Left ventricle myocardium inferior (tissue), 1 donor: ENCODE measurements at places on chromosomes 5 and 9. TPM values are rescaled to one million over a fixed set of nuclear protein-coding genes. Genes with fewer than 3 reads are reported as not detected.

DNA sequence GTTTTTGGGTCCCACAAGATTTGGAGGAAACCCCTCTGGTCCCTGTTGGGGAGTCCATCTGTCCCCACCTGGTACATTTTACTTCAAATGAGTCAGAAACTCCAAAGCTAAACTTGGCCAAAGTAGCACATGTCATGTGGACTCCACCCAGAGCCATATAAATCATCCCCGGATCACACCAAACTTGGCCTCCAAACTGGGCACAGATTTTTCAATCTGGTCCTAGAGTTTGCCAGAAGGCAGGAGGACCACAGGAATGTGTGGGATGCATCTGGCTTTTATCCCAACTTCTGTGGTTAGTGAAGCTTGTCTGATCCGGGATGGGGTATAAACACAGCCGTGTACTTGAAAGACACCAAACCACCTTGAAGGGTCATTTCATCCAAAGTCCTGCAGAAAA, 66.3 kb downstream of the MAT2B start:
- DNase-seq, result no peak

DNA sequence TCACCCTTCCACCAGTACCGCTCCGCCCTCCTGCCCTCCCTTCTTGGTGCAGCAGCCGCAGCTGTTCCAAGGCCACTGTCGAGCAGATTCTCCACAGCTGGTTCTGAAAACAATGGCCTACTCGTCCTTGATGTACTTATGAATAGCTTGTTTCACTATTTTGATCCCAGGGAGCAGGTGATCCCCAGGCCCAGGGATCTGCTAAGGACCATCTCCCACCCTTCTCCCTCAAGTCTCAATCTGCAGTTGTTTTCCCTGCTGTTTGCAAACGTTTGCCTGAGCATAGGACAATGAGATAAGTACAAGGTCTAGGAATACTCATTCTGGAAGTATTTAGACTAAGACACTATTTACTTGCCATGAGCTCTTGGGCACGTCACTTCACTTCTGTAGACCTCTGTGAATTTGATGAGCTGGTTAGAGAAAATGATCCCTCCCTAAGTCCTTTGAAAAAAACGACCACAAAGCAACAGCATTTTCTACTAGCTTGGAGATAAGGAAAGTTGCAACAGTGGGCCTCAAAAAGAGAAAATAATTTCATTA, 1.8 kb downstream of the LURAP1L start:
- peak; percentile 82 for DNase-seq

- DNase-seq, result no peak
These were observed 11.3 kb downstream of the SLC23A1 start for GRCh38 chr5:139371482-139372435.

Gene GABRA1
- total RNA-seq, result not detected

DNA sequence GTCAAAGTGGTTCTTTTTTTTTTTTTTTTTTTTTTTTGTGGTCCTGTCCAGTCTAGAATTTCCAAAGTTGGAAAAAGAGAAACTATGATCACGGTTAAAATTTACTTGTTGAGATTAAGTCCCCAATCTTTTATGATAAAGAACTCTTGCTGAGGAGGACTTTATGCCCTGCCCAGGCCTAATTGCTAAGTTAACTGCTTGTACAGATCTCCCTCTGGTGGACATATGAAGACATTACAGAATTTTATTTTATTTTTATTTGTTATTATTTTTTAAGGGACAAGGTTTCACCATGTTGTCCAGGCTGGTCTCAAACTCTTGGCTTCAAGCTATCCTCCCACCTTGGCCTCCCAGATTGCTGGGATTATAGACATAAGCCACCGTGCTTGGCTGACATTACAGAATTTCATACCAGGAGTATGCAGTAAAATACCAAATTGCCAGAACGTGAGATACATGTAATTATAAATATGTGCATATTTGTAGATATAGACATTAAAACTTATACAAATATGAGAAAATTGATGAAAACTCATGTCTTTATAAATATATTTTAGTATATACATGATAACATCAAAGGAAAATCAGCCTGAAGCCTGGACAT, 91.2 kb downstream of the RFK start:
- no peak for DNase-seq

DNA sequence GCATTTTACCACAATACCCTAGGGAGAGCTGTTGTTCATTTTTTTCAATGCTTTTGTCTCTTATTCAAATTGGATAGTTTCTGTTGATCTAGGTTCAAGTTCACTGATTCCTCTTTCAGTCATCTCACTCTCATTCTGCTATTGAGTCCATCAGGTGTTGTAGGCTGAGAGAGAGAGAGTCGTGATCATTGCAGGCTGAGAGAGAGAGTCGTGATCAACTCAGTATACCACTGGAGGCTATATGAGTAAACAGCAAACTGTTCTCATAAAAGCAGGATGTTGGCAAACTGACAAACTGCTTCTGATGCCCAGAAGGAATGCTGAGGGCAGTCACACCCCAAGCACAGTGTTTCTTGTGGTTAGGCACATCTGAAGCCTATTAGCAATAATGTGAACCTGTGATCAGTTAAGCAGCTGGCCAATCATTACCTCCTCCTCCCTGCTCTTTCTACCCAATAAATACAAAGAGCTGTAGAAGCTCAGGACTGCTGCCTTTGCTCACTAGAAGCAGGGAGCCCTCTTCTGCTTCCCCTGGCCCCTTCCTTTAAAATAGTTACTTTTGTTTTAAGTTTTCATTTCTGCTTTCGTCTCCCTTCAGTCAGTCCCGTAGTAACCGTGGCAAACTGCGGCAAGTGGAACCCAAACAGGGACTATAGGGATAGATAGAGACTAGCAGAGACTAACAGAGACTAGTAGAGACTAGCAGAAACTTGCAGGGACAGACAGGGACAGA, 476.1 kb upstream of the ACO1 start:
- no peak for DNase-seq

DNA sequence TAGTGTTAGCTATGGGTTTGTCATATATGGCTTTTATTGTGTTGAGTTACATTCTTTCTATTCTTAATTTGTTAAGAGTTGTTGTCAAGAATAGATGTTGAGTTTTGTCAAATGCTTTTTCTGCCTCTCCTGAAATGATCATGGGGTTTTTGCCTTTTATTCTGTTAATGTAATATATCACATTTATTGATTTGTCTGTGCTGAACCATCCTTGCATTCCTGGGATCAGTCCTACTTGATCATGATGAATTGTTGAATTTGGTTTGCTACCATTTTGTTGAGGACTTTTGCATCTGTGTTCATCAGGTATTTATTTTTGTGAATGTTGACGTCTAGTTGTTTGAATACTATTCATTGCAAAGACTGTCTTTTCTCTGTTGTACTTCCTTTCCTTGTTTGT, 23.9 kb downstream of the RIC1 start:
- no peak for DNase-seq

- peak; percentile 29 for DNase-seq
These were observed at the start of gene KLHL3 for GRCh38 chr5:137735555-137736284. KLHL3 (minus strand) TSS chr5:137736089; CDS start chr5:137735646, 443 bp downstream.
